ENCODE measurements at places on chromosomes 2 and 18.

- no peak for DNase-seq
Observed at GRCh38 chr18:44579028-44579702, 101.5 kb upstream of the SETBP1 start.

- DNase-seq, result no peak
Observed at GRCh38 chr2:68225119-68225632, 27.2 kb downstream of the PPP3R1 start.

GRCh38 chr2:222864296-222864695 lies 3.5 kb downstream of the ACSL3 start:
- no peak for DNase-seq

- no peak for DNase-seq
Observed at GRCh38 chr2:39657287-39657937, 8.3 kb upstream of the TMEM178A start.

- DNase-seq, result no peak
Observed at GRCh38 chr2:112618383-112618782, 27.4 kb upstream of the SLC20A1 start.

- no peak for DNase-seq
Observed at GRCh38 chr18:64806232-64806631, 657.3 kb upstream of the LINC00305 start.

- DNase-seq, result no peak
Observed at GRCh38 chr2:176976736-176977685, 235.6 kb upstream of the HNRNPA3 start.

DNA sequence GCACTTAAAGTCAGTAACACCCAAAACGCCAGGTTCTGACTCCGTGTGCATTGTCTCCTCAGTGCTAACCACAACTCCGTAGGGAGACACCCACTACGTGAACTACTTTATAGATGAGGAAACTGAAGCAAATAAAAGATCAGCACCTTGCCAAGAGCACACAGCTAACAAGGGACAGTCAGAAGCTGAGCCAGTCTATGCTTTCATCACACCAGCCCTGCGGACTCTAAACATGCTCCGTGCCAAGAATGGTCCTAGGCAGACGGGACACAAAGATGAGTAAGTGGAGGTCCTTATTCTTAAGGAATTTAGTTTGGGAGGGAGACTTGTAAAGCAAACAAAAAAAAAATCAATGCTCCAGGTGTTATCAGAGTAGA lies 9.6 kb downstream of the MBOAT2 start:
- no peak for DNase-seq

DNA sequence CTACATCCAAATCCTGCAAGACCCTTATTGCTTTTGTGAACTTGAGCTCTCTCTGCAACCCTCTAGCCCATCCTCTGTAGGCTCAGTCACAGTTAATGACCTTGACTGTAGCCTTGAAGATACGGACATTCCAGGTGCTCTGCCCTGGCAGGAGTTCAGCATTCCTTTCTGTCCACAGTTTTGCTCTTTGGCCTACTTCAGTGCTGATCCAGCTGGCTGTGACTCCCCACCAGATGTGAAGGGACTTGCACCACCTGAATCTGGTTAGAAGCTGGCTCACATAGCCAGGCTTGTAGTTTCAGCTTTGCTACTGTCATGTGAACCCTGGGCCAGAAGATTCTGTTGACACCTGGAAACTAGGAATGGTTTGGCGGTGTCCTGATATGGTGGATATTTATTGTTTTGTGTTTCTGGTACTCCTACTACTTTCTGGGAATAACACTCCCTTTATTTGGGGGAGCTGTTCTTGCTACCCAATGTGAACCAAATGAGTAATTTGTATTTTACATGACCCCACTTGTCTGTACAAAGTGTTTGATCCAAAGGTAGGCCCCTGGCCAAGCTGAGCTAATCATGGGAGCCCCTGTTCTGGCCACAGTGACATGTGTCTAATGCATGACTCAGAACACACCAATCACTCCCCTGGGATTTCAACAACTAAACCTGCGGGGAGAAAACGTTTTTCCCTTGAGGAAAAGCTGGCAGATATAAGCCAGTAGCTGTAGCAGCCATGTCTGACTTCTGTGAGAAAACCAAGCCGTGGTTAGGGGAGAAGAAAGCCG lies 73.4 kb downstream of the CDCA7 start:
- DNase-seq, result no peak
